GM12891 (cell line): ENCODE measurements at places on chromosomes 5 and 9.

DNA sequence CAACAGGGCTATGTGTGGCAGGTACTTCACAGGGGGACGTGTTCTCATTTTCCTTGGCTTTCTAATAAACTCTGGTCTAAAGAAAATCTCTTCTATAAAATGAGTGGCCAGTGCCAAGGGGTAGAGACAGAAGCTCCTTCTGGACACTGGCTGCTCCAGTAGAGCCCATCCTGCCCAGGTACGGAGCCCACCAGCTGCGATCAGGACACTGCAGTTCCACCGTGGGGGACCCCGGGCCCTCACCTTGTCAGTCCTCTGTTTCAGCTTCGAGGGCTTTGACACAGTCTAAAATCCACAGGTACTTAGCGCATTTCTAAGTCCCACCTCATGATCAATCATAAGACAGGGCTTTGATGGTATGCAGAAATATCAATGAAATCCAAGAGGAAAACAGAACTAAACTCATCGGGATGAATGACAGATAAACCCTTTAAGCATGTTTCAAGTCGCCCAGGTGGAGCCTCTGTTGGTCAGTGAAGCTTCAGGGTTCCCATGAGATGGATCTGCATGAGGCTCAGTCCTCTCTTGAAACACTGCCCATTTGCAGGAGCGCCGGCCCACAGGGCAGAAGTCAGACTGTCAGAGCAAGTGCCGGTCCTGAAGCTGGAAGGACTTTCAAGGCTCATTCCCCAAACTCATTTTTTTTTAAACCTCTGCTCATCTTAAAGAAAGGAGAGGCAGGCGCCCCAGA, 20.3 kb upstream of the TERT start:
- DNase-seq, result no peak

DNA sequence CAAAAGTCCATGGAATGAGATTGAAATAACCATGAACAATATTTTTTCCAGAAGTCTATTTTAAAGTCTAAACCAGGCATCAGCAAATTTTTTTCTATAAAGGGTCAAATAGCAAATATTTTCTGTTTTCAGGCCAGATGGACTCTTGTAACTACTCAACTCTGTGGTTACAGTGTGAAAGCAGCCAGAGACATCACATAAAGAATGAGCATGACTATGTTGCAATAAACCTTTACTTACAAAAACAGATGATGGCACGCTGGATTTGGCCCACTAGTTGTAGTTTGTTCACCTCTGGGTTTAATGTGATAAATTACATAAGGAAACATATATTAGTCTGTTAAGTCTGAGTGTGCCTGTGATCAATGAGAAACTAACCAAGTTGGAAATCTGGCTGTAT, 319.2 kb downstream of the TRPM3 start:
- DNase-seq, result no peak

DNA sequence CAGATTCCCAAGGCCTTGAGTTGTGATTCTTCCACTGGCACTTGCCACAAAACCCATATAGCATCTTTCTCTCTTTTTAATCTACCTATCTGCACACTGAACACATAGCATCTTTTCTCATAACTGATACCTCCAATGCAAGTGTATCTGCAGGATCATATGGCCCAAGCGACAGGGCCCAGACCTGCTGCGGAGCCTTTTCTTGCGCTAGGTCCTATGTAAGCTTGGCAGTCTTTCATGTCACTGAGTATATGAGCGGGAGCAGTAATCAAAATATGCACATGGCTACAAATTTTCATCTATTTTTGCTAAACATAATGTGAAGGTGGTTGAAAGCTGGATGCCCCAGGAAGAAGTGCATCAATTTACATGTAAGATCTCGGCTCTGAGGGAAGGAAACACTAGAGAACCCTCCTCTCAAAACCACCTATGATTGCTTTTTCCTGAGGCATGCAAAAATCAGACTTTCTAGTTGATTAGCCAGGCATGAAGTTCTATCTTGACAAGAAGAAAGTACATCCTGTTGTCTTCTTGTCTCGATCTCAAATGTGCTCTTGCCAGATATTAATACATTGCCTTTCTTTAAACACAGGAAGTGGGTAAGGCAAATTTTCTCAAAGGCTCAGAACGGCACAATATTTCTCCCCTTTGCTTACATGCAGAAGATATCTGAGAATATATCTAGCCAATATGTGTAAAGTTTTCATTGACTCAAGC, 26.9 kb upstream of the CEMIP2 start:
- peak; percentile 15 for DNase-seq

- no peak for DNase-seq
Observed at GRCh38 chr5:151900891-151901290, 23.8 kb downstream of the GLRA1 start.

DNA sequence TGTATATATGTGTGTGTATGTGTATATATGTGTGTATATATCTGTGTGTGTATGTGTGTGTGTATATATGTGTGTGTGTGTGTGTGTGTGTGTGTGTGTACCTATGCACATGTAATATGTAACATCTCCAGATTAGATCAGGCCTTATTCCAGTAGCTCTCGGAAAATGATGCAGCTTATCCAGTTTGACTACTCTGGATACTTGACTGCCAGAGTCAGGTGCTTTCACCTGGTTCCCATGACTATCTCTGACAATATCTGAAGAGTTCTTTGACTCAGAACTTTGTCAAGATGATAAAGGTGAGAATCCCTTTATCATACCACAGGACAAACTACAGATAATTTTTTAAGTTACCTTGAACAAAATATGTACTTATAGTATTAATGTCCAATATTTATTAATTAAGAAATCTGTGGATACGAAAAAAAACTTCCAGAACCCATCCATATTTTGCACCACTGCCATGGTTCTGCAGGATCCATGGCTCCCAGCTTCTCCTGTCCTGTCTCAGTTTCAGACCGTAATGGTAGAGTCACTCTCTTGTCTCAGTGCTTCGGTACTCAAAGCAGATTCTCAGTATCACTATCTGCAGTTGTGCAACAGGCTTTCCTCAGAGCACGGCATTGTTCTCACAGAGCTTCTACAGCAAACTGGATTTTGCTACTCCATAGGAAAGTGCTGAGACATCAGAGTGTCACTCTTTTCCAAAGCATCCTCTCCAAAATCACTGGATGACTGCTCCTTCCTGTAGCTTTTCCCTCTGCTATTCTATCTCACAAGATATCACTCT, 164.4 kb upstream of the SLC12A2 start:
- no peak for DNase-seq
